ENCODE measurements at places on chromosomes 4 and X. TPM values are rescaled to one million over a fixed set of nuclear protein-coding genes. Genes with fewer than 3 reads are reported as not detected.

MAGEA2 gene
- not detected for total RNA-seq

KDM6A gene
- 109 TPM for total RNA-seq

GNRHR gene
- total RNA-seq, result not detected

DCAF12L1 gene
- total RNA-seq, result not detected

CYTL1 gene
- 1.9 TPM for total RNA-seq

NPNT gene
- 1.4 TPM for total RNA-seq

PNCK gene
- 0.73 TPM for total RNA-seq
